ENCODE measurements at places on chromosomes 3 and 15.
A peak's percentile ranks its signal among the peaks of the same experiment; 100 is the strongest.

- no peak for DNase-seq
Observed at GRCh38 chr3:107753494-107753893, 230.7 kb downstream of the BBX start.

DNA sequence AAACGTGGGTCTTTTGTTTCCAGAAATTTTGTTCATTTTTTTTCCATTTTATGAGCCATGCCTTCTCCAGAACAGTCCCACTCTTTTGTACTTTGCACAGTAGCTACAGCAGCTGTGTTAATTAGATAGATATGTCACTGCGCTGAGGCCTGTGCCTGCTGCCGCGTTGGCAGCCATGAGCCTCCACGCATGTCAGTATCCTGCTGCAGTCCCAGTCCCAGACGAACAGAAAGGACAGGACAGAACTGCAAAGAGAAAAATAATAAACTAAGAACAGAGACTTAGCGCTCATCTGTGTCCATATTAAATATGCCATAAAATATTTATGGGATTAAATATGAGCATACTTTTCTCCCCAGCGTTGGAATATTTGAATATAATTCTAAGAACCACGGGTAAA lies 442.4 kb upstream of the RARB start:
- DNase-seq = no peak

DNA sequence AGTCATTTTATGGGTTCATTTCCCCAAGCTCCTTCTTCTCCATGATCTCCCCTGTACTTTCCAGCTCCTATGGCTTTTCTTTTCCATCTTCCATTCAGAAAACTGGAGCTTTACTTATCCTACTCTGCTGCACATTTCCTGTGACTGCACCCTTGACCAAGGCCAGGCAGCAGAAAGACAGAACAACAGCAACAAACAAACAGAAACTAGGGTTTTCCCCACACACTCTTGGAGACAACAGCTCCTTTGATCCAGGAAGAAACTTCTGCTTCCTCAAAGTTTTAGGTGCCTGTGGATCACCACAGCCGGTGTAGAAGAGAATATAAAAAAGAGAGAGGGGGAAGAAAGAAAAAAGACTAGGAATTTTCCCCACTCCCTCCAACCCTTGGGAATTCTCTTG lies 342.3 kb upstream of the CFAP20DC start:
- no peak for DNase-seq

DNA sequence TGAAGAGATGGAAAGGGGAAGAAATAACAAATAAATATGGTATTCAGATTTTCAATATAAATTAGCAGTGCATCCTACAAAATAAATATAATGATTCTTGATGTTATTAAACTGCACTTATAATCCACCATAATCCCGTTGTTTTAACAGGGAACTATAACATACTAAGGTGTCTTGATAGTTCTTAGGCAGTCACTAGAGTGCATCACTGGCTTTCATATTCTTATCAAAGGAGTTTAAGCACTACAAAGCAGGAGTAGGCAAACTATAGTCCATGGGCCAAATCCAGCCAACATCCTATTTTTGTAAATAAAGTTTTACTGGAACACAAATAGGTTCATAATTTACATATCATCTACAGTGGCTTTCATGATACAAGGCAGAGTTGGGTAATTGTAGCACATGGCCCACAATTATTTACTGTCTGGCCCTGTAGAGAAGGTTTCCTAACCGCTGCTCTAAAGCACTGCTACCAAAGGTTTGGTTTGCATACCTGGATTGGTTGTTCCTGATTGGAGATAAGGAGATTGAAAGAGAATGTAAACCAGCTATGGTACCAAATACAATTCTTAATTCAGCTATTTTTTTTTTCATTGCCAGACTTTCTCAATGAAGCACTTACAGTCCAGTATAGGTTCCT lies 104.3 kb downstream of the ZNF280D start:
- DNase-seq = no peak

GRCh38 chr3:163490119-163490518 lies 1588.2 kb downstream of the SI start:
- DNase-seq = peak; percentile 21

DNA sequence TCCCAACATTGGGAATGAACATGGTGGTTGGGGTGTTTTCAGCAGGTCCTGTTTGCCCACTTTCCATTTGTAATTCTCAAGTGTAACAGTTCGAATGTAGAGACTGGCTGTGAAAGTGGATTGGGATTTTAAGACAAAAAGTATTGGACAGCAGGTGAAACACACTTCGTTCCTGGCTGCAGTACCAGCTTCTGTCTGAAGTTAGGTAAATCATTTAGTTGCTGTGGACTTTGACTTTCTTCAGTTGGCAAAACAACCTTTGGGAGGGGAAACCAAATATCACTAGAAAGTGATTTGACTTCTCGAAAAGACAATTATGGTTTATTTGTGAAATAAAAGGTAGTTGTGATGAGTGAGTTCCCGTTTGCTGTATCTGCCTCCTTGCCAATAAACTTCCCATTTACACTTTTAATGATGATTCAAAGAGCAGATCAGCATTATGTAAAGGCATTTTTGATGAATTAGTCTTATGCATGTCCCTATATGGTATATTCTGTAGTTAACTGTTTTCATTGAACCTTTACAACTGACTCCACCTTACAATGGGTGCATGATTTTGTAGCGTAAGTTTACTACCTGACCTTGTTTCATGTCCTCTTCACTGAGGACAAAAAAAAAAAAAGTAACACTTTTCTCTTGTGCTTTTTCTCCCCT lies 34.0 kb downstream of the FNDC3B start:
- DNase-seq = no peak

DNA sequence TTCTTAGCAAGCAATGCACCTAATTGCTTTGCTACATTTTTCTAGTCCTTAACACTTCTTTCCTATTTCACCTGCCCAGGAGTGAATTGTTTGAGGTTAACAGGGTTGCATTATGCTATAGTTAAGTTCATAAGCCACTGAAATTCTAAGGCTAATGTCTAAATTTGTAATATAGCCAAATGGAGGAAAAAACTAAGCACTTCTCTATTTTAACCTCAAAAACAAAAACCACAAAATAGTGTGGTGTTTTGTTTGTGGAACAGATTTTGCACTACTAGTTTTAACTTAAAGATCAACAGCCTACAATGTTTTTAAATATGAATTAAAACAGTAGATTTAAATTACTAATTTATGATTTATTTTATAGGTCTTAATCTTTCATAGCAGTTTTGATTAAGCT lies 5.5 kb downstream of the ATOSA start:
- DNase-seq = no peak

GRCh38 chr3:52367891-52368880 lies 52.1 kb downstream of the DNAH1 start:
- no peak for DNase-seq

DNA sequence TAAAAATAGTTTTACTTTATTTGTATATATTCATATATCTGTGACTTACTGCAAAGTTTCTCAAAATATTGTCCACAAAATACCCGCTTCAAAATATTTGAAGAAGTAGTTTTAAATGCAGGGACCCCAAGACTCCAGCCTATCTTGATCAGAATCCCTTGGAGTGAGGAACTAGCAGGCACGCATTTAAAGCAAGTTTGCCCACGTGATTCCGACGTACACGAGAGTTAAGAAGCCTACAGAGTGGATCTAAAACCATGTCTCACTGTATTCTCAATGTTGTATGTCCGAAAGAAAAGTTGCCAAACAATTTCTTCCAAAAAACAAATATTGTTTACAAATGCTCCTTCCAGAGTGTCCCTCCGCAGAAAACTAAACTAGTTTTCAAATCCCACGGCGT lies 1.7 kb downstream of the GABRB3 start:
- DNase-seq = no peak

GRCh38 chr15:48005077-48005476 lies 115.7 kb upstream of the SLC24A5 start:
- no peak for DNase-seq

DNA sequence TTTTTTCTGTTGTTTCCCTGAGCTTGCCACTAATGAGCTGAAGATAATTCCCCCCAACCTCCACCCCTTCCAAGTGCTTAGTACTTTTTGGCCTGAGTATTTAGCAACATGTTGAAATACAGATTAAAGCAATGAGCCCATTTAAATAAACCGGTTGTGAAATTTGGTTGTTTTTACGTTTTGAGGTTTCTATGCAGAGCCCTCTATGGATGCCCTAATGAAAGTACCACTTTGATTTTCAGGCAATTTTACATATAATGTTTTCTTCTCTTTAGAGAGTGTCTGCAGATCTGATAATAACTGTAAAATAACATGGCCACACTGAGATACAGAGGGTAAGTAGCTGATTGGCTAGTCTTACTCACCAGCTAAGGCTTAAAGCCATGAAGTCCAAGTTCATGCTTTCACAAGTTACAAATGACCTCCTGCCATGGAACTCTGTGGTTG lies 139.4 kb upstream of the SLC7A14 start:
- no peak for DNase-seq

DNA sequence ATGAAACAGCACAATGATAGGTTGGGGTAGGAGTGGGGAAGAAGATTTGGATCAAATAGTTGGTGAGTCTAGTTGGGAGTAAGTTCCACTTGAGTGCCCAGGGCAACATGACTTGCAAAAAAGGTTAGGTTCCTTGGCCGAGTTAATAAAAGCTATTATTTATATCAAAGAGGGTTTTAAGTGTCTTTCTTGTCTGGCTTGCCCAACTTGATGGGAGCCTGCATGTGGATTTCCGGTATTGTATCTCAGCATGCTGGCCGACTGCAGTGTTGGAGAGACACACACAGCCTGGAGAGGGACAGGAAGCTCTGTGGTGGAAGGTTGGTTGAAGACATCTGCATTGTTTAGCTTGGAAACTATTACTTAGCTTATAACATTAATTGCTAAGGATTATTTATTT lies 449.5 kb upstream of the TBL1XR1 start:
- no peak for DNase-seq

- DNase-seq = no peak
Observed at GRCh38 chr3:1135194-1135593, 42.4 kb downstream of the CNTN6 start.

- DNase-seq = peak; percentile 97
Observed at GRCh38 chr3:134381831-134382442, 7.7 kb upstream of the AMOTL2 start.

- no peak for DNase-seq
Observed at GRCh38 chr3:5314897-5315296, 127.4 kb downstream of the EDEM1 start.

DNA sequence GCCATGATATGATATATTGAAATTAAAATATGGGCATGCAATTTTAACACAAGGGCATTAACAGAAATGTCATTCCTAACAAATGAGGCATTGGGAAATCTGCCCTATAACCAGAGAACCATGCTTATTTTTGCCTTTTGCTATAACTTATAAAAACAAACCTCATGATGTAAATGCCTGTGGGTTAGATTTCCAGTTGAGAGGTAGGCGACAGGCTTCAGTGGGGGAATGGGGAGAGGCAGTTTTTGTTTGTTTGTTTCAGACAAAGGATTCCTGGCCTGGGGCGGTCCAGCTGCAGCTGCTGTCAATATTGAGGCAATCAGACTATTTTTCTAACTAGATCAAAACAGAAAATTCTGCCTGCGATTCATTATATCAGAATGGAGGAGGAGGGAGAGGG lies 490.4 kb upstream of the CFAP20DC start:
- no peak for DNase-seq

DNA sequence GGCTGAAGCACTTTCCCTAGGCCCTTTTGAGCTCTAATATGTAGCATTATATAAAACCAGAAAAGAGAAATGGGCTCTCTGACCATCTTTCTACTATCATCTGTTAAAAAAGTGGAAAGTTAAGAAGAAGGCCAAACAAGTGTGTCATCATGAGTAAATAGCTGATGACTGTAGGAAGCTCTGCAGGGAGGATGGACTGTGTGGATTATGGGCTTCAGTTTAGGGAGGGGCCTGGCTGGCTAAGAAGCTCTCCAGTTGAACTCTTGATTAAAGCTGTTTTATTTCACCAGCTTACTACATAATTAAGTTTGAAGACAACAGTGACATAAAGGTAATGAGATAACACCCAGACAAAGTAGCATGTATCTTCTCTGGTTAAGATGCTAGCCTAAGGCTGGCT lies 30.6 kb downstream of the INTS14 start:
- no peak for DNase-seq

GRCh38 chr15:77168141-77168540 lies 97.2 kb upstream of the TSPAN3 start:
- no peak for DNase-seq

- no peak for DNase-seq
Observed at GRCh38 chr3:144809380-144809779, 837.8 kb downstream of the DIPK2A start.

DNA sequence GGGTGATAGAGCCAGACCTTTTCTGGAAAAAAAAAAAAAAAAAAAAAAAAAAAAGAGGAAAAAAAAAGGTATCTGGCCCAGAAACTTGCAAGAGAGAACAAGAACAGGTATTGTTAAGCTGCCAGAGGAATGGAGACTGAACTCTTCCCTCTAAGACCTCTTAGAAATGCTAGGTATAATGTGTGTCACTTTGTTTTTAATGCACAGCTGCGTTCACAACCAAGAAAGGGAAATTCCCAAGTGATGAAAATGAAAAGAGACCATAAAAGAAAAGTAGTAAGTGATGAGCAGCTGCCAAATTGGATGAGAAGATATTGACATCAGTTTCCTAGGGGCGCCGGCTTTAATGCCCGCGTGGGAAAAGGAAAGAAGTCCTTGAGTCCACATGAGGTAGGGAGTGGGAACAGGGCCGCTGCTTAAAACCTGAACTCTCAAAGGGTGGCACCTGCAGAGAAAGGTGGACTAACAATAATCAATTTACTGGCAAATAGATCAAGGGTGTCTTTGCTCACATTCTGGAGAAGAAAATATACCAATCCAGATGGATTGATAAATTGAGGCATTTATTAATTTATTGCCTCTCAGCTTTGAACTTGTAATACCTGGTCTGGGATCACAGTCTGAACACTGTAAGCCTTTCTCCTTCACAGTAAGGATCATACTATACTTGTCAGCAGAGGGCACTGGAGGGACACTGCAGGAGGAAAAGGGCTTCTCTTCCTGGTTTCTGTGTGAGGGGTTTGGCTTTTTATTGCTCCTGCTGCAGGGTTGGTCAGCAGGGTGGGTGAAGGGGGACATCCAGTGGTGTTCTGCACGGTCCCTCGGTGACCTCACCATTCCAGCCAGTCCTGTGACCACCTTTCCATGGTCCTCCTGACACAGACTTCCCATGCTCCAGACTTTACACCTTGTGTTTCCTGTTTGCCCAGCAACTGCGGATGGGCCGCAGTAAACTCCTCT lies 131.6 kb downstream of the AQP9 start:
- DNase-seq = peak; percentile 45

GRCh38 chr15:25170781-25171110 lies 216.0 kb downstream of the SNRPN start:
- DNase-seq = no peak

DNA sequence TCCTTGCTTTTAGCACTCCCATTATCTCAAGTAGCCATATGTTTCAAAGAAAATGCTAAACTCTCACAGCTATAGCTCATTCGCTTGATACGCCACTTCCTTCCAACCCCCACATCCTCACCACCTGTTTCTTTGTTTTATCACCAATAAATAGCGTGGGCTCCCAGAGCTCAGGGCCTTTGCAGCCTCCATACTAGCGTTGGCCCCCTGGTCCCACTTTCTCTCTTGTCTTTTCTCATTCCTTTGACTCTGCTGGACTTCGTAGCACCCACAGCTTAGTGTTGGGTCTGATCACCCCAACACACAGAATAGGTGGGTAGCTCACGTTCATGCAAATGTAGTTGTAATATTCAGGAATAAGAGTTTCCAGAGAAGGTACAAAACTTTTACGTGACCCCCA lies 4.1 kb upstream of the GPD1L start:
- DNase-seq = no peak

- DNase-seq = no peak
Observed at GRCh38 chr15:62164014-62164395, 1.1 kb downstream of the C2CD4B start.

All from LNCaP clone FGC (cell line).